ENCODE measurements at places on chromosomes 3 and 15. TPM values are rescaled to one million over a fixed set of nuclear protein-coding genes. Genes with fewer than 3 reads are reported as not detected.

- H3K27me3 ChIP-seq = no peaks in the 10 kb centered on the region
- peak overlapping the region; percentile 45 for H3K27ac ChIP-seq
- peak; percentile 82 for DNase-seq
- H3K4me3 ChIP-seq = no peak overlapping the region
- no peaks in the 10 kb centered on the region for H3K36me3 ChIP-seq
These were observed 47.7 kb upstream of the PLXND1 start for GRCh38 chr3:129654131-129654530.

GRCh38 chr3:189040656-189041335, 131.0 kb upstream of the TPRG1 start:
- no peak overlapping the region for H3K27ac ChIP-seq
- no peaks in the 10 kb centered on the region for H3K27me3 ChIP-seq
- peak; percentile 45 for DNase-seq
- H3K4me3 ChIP-seq = no peak overlapping the region

DNA sequence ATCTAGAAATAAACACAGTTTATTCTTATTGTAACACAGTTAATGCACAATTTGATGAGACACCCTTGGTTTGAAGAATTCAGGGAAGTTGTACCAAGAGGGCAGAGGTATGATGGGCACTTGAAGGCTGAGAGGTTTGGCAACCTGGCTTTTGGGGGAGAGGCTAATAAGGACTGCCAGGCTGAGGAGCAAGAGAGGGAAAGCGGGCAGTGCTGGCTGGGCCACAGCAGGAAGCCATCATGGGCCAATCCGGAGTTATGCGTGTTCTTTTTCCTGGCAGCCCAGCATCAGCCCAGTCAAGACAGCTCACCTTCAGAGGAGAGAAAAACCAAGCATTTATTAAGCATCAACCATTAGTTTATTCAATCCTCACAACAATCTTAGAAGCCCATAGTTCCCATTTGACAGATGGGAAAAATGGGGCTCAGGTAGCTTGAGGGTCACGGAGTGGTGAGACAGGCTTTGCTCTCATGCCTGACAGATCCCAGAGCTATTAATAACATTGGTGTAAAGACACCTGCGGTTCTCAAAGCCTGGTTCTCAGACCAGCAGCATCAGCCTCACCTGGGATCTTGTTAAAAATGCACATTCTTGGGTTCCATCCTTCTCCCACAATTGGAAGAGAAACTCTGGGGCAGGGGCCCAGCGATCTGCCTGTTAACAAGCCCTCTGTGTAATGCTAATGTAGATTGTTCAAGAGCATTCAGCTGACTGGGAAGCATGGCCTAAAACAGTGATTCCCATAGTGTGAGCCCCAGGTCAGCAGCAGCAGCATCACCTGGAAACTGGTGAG, 183.7 kb downstream of the NTRK3 start:
- H3K27me3 ChIP-seq = no peaks in the 10 kb centered on the region
- no peaks in the 10 kb centered on the region for H3K4me1 ChIP-seq
- H3K27ac ChIP-seq = no peak overlapping the region
- no peak overlapping the region for H3K4me3 ChIP-seq
- no peak for DNase-seq

DNA sequence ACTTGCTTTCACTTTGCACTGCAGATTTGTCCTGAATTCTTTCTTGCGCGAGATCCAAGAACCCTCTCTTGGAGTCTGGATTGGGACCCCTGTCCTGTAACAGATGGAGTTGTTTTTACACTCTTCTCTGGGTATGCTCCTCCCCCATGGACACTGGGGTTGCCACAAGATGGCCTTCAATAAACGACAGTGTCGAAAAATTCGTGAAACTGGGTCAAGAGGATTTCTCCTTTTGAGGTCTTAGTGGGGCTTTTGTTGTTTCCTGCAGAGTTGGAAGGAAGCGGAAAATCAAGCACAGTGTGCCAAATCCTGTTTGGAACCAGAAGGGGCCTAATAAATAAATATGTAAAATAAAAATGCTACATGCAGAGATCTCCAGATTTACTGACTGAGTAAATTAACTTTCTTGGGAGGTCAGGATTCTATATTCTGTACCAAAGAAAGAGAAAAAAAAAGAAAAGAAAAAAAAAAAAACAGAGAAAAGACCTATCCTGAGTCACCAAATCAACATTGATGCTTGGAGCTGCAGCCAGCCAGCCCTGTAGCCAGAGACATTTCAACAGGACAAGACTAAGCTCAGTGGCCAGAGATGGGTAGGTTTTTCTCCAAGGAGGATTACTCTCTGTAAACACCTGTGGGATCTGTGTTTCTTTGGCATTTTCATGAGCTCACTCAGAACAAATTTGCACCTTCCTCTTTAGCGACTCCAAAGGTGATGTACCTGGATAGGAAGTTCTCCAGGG, 24.8 kb downstream of the CCDC80 start:
- H3K27ac ChIP-seq = peak overlapping the region; percentile 95
- DNase-seq = peak; percentile 64
- peaks cover 92% of the 10 kb centered on the region for H3K36me3 ChIP-seq
- H3K27me3 ChIP-seq = no peaks in the 10 kb centered on the region

Gene TMEM207
- total RNA-seq = not detected

DNA sequence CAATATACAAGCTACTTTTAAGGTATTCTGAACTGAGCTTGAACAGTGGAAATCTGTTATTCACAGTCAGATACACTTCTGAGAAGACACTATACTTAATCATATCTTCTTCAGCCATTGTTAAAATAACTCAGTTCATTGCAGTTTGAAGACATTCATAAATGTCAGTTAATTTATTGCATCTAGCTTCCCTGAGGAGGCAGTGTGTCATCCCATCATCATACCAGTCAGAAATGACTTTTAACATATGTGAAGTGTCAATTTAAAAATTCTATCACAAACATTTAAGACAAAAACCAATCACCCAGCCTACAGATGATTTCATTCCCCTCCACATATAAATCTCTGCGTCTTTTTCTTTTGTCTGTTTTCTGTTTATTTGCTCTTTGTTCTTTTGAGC, 7.5 kb downstream of the TMEM207 start:
- no peaks in the 10 kb centered on the region for H3K36me3 ChIP-seq
- no peak for DNase-seq
- H3K27me3 ChIP-seq = no peaks in the 10 kb centered on the region
- no peak overlapping the region for H3K27ac ChIP-seq
- no peak overlapping the region for H3K4me3 ChIP-seq

Gene BFSP2
- total RNA-seq = not detected

DNA sequence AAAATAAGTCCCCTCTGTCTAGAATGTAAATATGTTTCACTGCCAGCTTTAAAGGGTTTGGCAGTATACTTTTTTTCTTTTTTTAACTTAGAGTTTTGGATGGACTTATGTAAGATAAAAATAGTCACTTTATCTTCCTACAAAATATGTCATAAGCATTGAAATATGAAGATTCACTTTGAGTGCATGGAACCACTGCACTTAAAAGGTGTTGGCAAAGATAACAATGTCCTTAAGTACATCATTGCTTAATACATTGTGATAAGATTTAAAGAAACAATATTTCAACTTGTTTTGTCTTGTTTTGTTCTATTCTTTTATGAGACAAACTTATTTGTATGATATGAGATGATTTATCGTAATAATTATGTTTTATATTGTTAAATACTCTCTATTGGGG, 66.3 kb upstream of the NAALADL2 start:
- no peaks in the 10 kb centered on the region for H3K27me3 ChIP-seq
- no peaks in the 10 kb centered on the region for H3K4me1 ChIP-seq
- no peak for DNase-seq

GRCh38 chr3:44323341-44323955, 15.1 kb upstream of the TCAIM start:
- peak; percentile 80 for DNase-seq
- H3K4me1 ChIP-seq = no peaks in the 10 kb centered on the region
- no peaks in the 10 kb centered on the region for H3K27me3 ChIP-seq
- H3K36me3 ChIP-seq = no peaks in the 10 kb centered on the region
- H3K27ac ChIP-seq = no peak overlapping the region

GRCh38 chr3:65999606-66000005, 39.1 kb downstream of the MAGI1 start:
- H3K27me3 ChIP-seq = no peaks in the 10 kb centered on the region
- peaks cover 8% of the 10 kb centered on the region for H3K4me1 ChIP-seq
- H3K4me3 ChIP-seq = no peak overlapping the region
- no peak for DNase-seq

- H3K36me3 ChIP-seq = no peaks in the 10 kb centered on the region
- no peak for DNase-seq
- no peak overlapping the region for H3K27ac ChIP-seq
- H3K4me1 ChIP-seq = no peaks in the 10 kb centered on the region
These were observed 40.1 kb downstream of the TRIM42 start for GRCh38 chr3:140717921-140718320.

Gene VPS8
- 45.5 TPM for total RNA-seq

GRCh38 chr3:194974468-194975135, 288.9 kb downstream of the FAM43A start:
- no peak overlapping the region for H3K4me3 ChIP-seq
- no peak overlapping the region for H3K27ac ChIP-seq
- H3K4me1 ChIP-seq = no peaks in the 10 kb centered on the region
- H3K27me3 ChIP-seq = peaks cover 11% of the 10 kb centered on the region
